ENCODE measurements at places on chromosomes 6 and 20. TPM values are rescaled to one million over a fixed set of nuclear protein-coding genes. Genes with fewer than 3 reads are reported as not detected.

DNA sequence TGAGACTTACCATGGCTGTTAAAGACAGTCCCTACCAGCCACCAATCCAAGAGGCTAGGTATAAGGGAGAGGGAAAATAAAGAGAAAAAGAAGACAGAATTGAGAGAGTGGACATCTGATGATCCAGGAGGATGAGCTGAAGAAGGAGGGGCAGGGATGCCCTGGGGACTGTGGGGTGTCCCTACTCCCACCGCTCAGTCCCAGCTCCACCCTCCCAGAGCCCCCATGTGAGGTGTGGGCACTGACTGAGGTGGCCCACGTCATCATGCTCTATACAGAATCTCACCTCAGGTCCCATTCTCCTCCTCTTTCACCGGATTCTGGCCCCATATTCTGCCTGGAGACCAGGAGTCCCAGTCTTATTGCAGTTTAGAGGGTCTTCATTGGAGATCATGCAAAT is 135.7 kb downstream of the KLHL32 start:
- DNase-seq = no peak

- no peak for DNase-seq
Observed at GRCh38 chr6:160010067-160010466, 41.2 kb downstream of the IGF2R start.

DNA sequence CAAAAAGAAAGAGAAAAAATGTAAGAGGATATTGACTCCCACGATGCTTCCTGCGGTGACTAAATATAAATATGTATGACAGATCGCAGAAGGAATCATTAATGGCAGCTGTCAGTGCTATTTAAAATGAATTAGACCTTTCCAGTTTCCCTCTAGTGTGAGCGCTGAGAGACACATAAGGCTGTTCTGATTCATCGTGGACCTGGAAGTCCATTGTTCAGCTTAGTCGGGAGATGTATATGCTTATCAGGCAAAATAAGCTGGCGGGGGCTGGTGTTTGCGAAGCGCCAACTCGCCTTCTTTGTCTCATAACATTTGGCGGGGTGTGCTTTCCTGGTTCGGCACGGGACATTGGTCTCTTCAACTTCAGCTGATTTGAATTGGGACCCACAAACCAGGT is 95.4 kb downstream of the CDH4 start:
- DNase-seq = no peak

DNA sequence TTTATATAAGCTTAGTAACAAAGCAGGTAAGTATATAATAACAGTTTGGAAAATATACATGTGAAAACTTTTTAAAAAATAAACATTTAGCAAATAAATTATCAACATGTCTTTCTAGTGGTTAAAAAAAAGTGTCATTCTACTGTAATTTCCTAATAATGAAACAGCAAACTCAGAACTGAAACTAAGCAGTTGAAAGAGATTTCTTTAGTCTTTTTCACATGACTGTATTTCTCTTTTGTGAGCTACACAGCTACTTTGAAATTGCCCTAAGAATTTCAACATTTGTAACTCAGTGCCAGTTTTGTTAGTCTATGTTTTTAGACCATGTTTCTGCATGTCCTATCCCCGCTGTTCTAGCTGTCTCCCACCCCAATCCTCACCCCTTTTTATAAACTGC is 28.4 kb upstream of the SDHAF4 start:
- no peak for DNase-seq

- peak; percentile 64 for DNase-seq
Observed at GRCh38 chr20:17825960-17826843, 126.4 kb downstream of the BANF2 start.

DNA sequence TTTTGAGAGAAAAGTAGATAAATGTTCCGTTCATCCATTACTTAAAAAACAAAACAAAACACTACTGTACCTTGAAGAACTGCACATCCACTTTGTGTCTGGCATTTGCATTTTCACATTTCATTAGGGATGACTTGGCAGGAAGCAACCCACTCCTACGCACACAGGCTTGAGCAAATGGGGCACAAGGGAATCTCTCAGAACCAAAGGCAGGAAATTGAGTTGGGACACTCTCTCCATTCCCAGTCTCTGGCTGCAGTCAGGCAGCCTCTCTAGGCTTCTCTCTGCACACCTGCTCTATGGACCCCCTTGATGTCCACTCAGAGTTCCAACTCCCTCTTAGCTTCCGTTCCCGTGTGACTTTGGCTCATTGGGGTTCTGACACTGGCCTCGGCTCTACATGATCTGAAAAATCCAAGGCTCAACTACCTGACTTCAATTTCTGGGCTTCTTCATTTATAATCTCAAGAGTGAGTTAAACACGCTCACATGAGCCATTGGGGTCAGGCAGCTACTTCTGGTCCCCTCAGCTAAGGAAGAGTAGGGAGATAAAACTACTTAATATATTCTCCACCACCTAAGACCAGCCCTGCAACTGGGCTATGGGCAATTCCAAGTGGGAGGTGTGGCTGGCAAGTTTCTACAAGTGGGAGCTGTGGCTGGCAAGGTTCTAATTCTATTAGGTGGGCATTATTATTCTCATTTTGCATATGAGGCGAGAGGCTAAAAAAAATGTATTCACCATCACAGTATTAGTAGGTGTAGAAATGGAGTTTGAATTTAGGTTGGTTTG is 251.9 kb downstream of the SOD2 start:
- DNase-seq = no peak

The IP6K3 gene
- total RNA-seq = not detected

GRCh38 chr6:111521497-111522270 is 38.7 kb upstream of the REV3L start:
- DNase-seq = no peak

- DNase-seq = no peak
Observed at GRCh38 chr6:46378882-46379416, 112.3 kb downstream of the RCAN2 start.

GRCh38 chr6:37308069-37308815 is 45.5 kb upstream of the RNF8 start:
- no peak for DNase-seq

The IPCEF1 gene
- total RNA-seq = 17.3 TPM

The RING1 gene
- 37.8 TPM for total RNA-seq

- no peak for DNase-seq
Observed at GRCh38 chr6:65448866-65449265, 258.2 kb downstream of the EYS start.

- peak; percentile 44 for DNase-seq
Observed at GRCh38 chr6:43368259-43369160, 937 bp downstream of the ZNF318 start.

- DNase-seq = no peak
Observed at GRCh38 chr6:108568101-108568500, 7.4 kb downstream of the FOXO3 start.

DNA sequence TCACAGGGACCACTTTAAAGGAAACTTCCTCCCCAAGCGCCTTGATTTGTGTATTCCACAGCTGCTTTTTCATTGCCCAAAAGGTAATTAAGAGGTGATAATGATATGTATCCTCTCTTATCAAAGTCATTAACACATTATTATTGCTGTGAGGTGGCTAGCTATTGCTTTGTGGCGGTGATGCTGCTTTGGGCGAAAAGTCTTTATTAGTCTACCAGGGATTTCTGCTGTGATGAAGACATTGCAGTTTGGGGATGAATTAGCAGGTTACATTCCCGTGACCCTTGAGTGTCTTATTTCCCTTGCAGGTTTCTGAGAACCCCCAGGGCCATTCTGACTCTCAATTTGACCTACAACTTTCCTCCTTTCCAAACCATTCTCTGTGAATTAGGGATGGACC is 143.4 kb upstream of the SOX4 start:
- no peak for DNase-seq

GRCh38 chr6:148578489-148578814 is 168.4 kb upstream of the UST start:
- DNase-seq = no peak

DNA sequence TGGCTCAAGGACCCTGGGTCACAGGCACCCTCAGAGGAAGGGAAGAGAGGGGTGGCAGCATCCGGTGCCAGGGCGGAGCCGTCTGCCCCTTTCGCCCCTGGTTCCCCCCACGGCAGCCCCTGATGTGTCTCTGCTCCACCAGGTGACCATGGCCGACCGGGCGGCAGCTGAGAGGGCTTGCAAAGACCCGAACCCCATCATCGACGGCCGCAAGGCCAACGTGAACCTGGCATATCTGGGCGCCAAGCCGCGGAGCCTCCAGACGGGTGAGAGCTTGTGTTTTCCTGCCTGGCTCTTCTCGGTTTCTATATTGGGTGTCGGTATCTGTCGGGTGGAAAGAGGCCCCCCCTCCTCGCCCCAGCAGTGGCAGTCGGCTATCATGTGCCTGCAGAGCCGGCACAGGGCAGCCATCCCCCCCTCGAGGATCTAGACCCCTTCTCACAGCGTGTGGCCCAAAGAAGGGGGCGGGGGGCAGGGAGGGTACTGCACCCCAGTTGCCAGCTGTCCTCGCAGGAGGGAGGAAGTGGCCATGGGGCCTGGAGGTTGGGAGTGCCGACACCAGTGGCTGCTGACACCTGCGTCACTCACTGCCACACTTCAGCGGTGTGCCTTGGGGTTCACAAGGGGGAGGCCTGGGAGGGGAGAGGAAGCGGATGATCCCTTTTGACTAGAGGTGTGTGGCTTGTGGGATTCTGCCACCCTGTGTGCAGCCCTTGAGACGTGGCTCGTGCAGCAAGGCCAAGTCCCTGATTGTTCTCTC is 1.5 kb downstream of the RBM38 start:
- DNase-seq = peak; percentile 96

GRCh38 chr6:7526755-7527154 is 14.7 kb upstream of the DSP start:
- no peak for DNase-seq

- DNase-seq = no peak
Observed at GRCh38 chr20:33874129-33874528, 63.0 kb downstream of the CHMP4B start.

GRCh38 chr6:47335466-47335865 is 25.8 kb upstream of the TNFRSF21 start:
- no peak for DNase-seq

GRCh38 chr20:49037962-49038387 is 8.1 kb upstream of the CSE1L start:
- no peak for DNase-seq

DNA sequence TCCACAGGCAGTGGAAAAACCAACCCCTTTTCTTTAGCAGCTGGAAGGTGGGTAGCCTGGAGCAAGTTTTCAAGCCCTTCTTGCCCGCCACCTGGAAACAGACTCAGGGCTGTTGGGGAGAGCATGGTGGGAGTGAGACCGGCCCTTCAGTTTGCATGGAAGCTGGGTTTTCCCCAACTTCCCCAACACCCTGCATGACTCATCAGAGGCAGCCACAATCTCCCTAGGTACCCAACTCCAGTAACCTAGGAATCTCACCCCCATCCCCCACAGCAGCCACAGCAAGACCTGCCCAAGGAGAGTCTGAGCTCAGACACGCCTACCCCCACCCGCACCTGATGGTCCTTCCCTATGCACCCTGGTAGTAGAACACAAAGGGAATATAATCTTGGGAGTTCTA is 86.3 kb upstream of the IRAK1BP1 start:
- DNase-seq = no peak

- no peak for DNase-seq
Observed at GRCh38 chr6:149855040-149855654, 9.0 kb downstream of the LRP11 start.

DNA sequence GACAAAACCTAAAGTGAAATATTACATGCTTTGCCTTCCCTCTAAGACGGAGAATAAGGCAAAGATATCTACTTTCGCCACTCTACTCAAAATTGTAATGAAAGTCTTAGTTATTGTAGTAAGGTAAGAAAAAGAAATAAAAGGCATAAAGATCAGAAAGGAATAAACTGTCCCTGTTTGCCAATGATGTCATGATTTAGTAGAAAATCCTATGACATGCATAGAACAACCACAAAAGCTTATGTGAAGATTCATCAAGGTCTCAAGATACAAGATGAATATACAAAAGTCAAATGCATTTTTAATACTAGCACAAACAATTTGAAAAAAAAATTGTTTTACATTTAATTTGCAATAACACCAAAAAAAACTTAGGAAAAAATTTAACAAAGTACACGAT is 64.0 kb upstream of the FOXQ1 start:
- DNase-seq = no peak

- peak; percentile 49 for DNase-seq
Observed at GRCh38 chr6:6612308-6612707, 23.8 kb downstream of the LY86 start.

The IL17A gene
- not detected for total RNA-seq

The NANP gene
- 4.7 TPM for total RNA-seq

The SNAP25 gene
- not detected for total RNA-seq

The PFDN4 gene
- 25.5 TPM for total RNA-seq

- DNase-seq = no peak
Observed at GRCh38 chr20:10565191-10565921, 108.4 kb downstream of the JAG1 start.

The SCRT2 gene
- total RNA-seq = not detected

The NECAB3 gene
- total RNA-seq = 34.0 TPM

The FBXO30 gene
- total RNA-seq = 7.4 TPM

The DEFB132 gene
- total RNA-seq = not detected

The TP53TG5 gene
- 0.15 TPM for total RNA-seq

DNA sequence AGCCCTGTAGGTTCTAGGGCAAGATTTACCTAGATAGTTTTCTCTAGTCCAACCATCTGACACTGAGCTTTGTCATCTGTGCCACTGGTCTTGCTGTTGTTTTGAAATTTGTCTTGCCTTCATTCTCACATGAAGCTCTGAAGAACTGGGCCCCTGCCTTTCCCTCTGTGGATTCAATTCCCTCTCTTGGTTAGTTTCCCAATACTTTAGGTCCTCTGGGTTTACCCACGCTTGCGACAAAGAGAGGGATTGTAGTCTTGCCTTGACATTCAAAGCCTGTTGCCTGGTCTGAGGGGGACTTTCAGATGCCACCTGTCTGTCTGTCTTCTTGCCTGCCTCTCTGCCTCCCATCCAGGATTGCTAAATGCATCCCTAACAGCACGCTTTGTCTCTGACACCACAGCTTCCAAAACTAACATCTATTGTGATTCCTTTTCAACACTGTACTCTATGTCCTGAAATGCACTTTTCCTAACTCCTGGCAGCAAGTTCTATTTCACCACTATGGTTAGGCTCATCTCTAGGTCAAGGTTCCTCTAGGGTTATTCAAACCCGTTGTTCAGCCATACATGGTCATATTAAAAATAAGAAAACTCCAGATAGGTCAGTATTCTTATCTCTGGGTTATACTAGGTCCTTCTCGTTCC is 25.5 kb upstream of the MANEA start:
- DNase-seq = no peak

GRCh38 chr20:37279820-37280219 is 9.6 kb upstream of the MANBAL start:
- no peak for DNase-seq

- DNase-seq = no peak
Observed at GRCh38 chr6:68317366-68317765, 317.7 kb upstream of the ADGRB3 start.
